ENCODE measurements at places on chromosomes 4 and X. TPM values are rescaled to one million over a fixed set of nuclear protein-coding genes. Genes with fewer than 3 reads are reported as not detected.

- H3K4me3 ChIP-seq = no peak overlapping the region
- DNase-seq = no peak
- no peaks in the 10 kb centered on the region for H3K4me1 ChIP-seq
- no peaks in the 10 kb centered on the region for H3K36me3 ChIP-seq
- H3K27ac ChIP-seq = no peak overlapping the region
Observed at GRCh38 chr4:179563741-179564140, 2121.5 kb upstream of the AGA start.

DNA sequence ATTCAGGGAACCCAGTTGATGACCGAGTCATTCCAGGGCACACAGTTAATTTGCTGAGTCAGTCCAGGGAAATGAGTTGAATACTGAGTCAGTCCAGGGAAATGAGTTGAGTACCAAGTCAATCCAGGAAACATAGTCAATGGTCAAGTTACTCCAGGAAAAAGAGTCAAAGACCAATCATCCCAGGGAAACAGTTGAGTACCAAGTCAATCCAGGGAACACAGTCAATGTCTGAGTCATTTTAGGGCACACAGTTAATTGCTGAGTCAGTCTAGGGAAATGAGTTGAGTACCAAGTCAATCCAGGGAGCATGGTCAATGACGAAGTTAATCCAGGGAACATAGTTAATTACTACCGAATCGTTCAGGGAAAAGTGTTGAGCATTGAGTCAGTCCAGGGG, 754.4 kb downstream of the NLGN4X start:
- H3K27me3 ChIP-seq = no peaks in the 10 kb centered on the region
- DNase-seq = no peak
- no peaks in the 10 kb centered on the region for H3K4me1 ChIP-seq
- no peak overlapping the region for H3K27ac ChIP-seq
- H3K36me3 ChIP-seq = no peaks in the 10 kb centered on the region

GRCh38 chr4:108224611-108225053, 55.9 kb upstream of the LEF1 start:
- no peaks in the 10 kb centered on the region for H3K36me3 ChIP-seq
- no peaks in the 10 kb centered on the region for H3K4me1 ChIP-seq
- no peak for DNase-seq
- no peaks in the 10 kb centered on the region for H3K27me3 ChIP-seq
- H3K27ac ChIP-seq = no peak overlapping the region

- H3K4me1 ChIP-seq = no peaks in the 10 kb centered on the region
- H3K4me3 ChIP-seq = no peak overlapping the region
- H3K27ac ChIP-seq = no peak overlapping the region
- no peaks in the 10 kb centered on the region for H3K36me3 ChIP-seq
- H3K27me3 ChIP-seq = no peaks in the 10 kb centered on the region
Observed at GRCh38 chr4:182914357-182914756, 2.8 kb downstream of the DCTD start.

DNA sequence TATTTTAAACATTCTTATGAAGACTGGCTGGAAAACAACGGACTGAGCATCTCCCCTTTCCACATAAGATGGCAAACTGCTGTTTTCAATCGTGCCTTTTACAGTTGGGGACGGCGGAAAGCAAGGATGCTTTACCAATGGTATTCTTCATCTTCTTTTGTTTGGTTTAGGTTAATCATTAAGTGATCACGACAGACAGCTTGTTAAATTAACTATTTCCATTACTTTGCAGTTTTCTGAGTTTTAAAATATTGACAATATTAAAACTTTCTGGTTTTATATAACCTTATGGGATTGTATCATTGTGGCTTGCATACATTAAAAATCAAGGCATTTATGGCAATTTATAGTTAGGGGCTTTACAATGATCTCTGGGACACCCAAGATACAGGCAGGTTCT, 3.8 kb downstream of the MBTPS2 start:
- no peak overlapping the region for H3K4me3 ChIP-seq
- H3K27me3 ChIP-seq = no peaks in the 10 kb centered on the region
- no peaks in the 10 kb centered on the region for H3K36me3 ChIP-seq

GRCh38 chrX:143663755-143664154, 27.9 kb upstream of the SLITRK4 start:
- no peak overlapping the region for H3K4me3 ChIP-seq
- no peak for DNase-seq
- H3K4me1 ChIP-seq = no peaks in the 10 kb centered on the region
- H3K27ac ChIP-seq = no peak overlapping the region

DNA sequence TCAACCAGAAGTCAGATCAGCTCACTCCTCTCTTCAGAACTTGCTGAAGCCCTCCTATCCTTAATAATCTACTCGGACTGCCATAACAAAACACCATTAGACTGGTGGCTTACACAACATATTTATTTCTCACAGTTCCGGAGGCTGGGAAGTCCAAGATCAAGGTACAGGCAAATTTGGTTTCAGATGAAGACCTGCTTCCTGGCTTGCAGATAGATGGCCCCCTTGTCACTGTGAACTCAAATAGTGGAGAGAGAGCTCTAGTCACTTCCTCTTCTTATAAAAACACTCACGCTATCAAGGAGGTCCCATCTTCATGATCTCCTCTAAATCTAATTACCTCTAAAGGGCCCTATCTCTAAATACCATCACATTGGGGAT, 125.1 kb downstream of the CAMK2D start:
- no peak overlapping the region for H3K27ac ChIP-seq
- no peaks in the 10 kb centered on the region for H3K4me1 ChIP-seq
- no peak overlapping the region for H3K4me3 ChIP-seq
- H3K36me3 ChIP-seq = no peaks in the 10 kb centered on the region
- no peaks in the 10 kb centered on the region for H3K27me3 ChIP-seq

DNA sequence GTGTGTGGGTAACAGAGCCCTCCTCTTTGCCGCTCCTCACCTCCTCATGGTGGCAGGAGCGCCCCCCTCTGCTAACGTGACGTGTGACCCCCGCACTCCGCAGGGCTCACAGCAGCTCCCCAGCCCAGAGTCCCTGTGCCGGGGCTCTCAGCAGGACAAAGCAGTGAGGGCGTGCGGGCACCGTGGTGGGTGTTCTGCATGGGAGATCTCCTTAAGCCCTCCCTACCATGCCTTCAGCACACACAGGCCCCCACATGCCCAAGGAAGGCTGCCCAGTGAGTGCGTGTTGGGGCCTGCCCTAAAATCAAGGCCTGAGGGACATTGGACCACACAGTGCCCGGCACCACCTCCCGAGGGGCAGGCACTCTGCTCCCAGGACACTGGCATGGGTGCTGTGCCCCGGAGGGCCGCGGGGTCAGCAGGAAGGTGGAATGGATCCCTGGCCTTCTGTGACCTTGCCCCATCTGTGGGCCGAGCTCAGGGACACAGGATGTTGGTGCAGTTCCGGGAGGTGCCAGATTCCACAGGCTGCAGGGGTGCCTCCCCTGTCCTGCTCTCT, 10.1 kb downstream of the PSAPL1 start:
- no peak overlapping the region for H3K4me3 ChIP-seq
- no peaks in the 10 kb centered on the region for H3K4me1 ChIP-seq
- peak; percentile 10 for DNase-seq
- H3K27me3 ChIP-seq = no peaks in the 10 kb centered on the region
- H3K27ac ChIP-seq = no peak overlapping the region

GRCh38 chr4:97142410-97142809, 1000.9 kb downstream of the STPG2 start:
- H3K27me3 ChIP-seq = no peaks in the 10 kb centered on the region
- no peak overlapping the region for H3K27ac ChIP-seq
- no peak for DNase-seq
- no peak overlapping the region for H3K4me3 ChIP-seq
- no peaks in the 10 kb centered on the region for H3K36me3 ChIP-seq

- H3K4me1 ChIP-seq = no peaks in the 10 kb centered on the region
- no peaks in the 10 kb centered on the region for H3K27me3 ChIP-seq
- peak; percentile 6 for DNase-seq
- H3K27ac ChIP-seq = peak overlapping the region; percentile 67
- no peaks in the 10 kb centered on the region for H3K36me3 ChIP-seq
Observed at GRCh38 chr4:163344147-163345125, 744 bp downstream of the NPY5R start.

DNA sequence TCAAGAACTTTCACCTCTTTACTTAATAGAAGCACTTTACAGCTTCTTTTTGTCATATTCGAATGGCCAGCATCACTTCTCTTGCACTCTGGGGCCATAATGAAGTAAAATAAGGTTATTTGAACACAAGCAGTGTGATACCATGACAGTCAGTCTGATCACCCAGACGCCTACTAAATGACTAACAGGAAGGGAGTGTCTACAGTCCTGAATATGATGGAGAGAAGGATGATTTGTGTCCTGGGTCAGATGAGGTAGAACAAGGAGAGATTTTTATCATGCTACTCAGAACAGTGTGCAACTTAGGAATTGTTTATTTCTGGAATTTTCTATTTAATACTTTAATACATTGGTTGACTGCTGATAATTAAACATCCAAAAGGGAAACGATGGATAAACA, 284.2 kb upstream of the F9 start:
- no peak overlapping the region for H3K27ac ChIP-seq
- no peaks in the 10 kb centered on the region for H3K36me3 ChIP-seq
- H3K27me3 ChIP-seq = no peaks in the 10 kb centered on the region
- no peak for DNase-seq
- no peaks in the 10 kb centered on the region for H3K4me1 ChIP-seq

DNA sequence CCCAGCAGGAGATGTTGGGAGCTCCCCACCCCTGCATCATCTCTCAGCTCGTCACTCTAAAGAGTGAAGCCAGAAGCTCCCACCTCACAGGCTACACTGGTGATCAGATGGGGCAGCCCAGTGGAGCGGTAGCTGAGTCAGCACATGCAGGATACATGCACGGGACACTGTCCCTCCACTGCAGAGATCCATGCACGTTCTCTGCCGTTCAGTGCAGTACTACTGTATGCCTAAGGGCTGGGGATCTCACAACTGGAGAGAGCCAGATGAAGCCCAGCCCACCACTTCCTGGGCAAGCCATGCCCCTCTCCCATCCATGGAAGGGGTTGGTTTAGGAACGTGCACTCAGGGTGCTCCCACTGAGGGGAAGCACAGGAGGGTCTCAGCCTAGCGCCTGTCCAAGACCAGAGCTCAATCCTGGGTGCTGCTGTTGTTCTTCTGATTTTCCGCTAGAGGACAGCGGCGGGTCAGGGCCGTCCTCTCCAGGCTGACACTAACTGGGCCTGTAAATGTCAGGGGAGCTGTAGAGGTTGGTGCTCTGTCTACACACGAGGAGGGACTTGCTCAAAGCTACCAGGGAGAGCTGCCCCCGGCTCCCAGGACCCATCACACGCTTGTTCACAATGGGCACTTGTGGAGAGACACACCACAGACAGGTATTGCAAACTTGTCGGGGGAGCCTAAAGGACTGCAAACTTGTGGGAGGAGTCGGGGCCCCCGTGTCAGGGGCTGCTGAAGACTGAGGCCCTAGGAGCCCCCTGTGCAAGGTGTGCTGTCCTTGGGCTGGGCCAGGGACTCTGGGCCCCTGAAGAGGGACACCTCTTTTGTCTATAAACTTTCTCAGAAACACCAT, 18.2 kb upstream of the ABLIM2 start:
- no peaks in the 10 kb centered on the region for H3K27me3 ChIP-seq
- H3K36me3 ChIP-seq = no peaks in the 10 kb centered on the region
- no peaks in the 10 kb centered on the region for H3K4me1 ChIP-seq
- no peak for DNase-seq

DNA sequence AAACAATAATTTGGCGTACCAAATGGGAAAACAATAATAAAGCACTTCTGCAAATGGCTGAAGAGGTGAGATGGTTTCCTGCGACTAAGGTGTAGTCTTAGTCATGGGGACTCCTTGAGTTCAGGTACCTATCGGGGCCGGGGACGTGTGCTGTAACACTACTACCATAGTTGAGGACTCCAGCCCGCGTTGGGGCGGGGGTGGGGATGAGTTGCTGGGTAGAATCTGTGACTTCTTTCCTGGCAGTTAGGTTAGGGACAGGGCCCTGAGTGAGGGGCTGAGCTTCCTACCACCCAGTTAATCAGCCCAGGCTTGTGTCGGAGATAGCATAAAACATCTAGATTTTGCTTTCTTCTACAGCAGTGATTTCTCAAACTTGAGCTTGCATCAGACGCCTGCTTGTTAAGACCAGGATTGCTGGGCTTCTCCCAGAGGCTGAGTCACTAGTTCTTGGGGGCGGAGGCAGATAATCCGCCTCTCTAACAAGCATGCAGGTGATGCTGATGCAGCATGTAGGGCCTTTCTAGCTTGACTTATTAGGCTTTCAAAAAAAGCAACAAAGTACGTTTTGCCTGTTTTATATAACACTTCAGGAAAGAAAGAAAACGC, 30.2 kb downstream of the RBBP7 start:
- no peaks in the 10 kb centered on the region for H3K36me3 ChIP-seq
- no peaks in the 10 kb centered on the region for H3K27me3 ChIP-seq
- no peak overlapping the region for H3K4me3 ChIP-seq

GRCh38 chr4:149291463-149291862, 524.2 kb downstream of the IQCM start:
- no peaks in the 10 kb centered on the region for H3K27me3 ChIP-seq
- DNase-seq = no peak
- no peak overlapping the region for H3K4me3 ChIP-seq
- no peaks in the 10 kb centered on the region for H3K4me1 ChIP-seq
- no peak overlapping the region for H3K27ac ChIP-seq

DNA sequence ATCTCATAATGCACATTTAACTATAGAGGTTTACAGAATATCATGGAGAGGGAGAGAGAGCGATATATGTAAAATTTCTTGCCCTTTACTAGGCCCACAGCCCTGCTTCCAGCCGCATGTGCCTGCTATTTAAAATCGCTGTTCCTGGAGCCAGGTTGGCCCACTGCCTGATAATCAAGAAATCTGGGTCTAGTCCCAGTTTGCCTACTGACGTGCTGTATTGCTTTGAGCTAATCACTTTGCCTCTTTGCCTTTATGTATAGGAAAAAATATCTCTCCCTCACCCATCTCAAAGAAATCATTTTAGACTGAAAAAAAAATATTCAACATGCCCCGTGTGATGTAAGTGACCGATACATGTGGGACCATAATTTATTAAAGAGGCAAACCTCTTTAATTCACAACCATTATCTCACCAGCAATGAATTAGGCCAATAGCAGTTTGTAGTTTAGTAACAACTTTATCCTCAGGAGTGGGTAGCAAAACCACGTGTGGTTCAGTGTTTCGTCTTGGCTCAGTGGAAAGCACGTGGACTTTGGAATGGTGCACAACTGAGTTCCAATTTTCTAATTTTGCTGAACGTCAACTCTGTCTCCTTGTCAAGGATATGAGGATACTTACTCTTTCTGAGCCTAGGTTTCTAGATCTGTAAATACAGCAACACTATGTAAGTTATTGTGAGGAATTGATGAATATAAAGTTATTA, 62.6 kb downstream of the GRXCR1 start:
- DNase-seq = no peak
- no peak overlapping the region for H3K27ac ChIP-seq
- no peaks in the 10 kb centered on the region for H3K4me1 ChIP-seq
- H3K27me3 ChIP-seq = no peaks in the 10 kb centered on the region

- no peak overlapping the region for H3K27ac ChIP-seq
- no peaks in the 10 kb centered on the region for H3K4me1 ChIP-seq
- H3K36me3 ChIP-seq = no peaks in the 10 kb centered on the region
- no peak overlapping the region for H3K4me3 ChIP-seq
Observed at GRCh38 chr4:84050015-84050414, 449.1 kb downstream of the NKX6-1 start.

Gene C4orf51
- not detected for total RNA-seq

Data from uterus (tissue), 4 donors.